SW 1271 (cell line): ENCODE measurements at places on chromosomes 2 and 18.

DNA sequence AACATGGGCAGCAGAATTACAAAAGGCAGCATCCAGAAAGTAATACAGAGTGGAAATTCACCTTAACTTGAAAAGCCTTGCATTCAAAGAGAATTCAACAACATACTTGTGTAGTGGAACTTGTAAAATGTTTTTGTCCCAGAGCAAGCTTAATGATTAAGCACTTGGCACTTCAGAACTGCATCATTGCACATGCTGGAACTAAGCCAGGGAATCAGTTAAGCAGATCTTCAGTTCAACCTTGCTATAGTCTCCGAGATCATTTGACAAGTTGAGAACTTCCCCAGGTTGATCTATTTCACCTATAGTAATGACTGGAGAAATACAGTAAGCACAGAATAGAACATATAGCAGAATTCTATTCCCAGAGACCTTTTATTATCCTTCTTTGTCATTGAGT lies 1337.2 kb upstream of the NXPH2 start:
- no peak for DNase-seq

DNA sequence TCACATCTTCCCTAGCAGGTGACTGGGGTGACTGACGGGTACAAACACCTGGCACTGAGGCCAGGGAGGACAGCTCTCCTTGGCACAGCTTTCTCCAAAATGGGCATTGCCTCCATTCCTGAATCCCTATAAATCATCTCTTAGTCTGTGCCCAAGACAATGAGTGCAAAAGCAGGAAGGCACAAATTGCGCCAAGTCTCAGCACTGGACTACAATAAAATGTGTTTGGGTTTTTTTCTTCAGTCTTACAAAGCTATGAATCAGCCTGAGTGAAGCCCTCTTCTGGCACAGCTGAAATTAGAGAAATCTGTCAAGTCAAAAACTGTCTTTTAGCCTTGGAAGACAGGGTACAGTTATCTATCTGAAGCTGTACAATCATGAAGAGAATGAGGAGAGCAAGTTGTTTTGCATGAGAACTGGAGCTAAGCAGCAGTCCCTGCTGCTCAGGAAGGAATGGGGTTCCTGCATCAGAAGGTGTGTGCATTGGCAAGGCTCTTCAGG lies 90.8 kb downstream of the EPB41L3 start:
- no peak for DNase-seq

DNA sequence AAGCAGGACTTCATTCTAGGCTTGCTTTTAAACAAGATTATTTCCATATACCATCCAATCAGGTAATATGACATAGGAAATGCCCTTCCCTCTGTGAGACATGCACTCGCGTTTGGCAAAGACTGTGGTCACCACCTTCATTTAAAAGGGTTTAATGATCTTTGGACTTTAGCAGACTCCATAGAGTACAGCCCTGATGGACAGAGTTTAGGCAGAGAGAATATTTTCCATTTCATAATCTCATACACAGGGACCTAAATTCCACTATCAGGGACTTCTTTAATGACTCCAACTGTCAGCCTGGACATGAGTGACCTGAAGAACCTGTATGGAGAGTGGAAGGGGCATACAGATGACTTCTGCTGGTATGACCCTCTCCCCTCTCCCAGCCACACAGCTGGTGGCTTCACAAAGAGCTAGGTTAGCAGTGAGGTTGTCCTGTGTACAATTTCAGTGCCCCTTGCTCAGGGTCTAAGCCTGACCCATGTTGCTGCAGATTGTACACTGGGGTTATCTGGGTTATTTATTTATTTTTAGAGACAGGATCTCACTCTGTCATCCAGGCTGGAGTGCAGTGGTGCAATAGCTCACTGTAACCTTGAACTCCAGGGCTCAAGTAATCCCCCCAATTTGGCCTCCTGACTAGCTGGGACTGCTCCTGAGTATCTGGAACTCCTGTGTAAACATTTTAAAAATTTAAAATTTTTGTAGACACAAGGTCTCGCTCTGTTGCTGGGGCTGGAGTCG lies 59.2 kb downstream of the PTPRM start:
- DNase-seq = no peak

- DNase-seq = no peak
These were observed 57.4 kb upstream of the EPAS1 start for GRCh38 chr2:46239847-46240181.
